ENCODE measurements at places on chromosomes 11 and 22. TPM values are rescaled to one million over a fixed set of nuclear protein-coding genes. Genes with fewer than 3 reads are reported as not detected.

DNA sequence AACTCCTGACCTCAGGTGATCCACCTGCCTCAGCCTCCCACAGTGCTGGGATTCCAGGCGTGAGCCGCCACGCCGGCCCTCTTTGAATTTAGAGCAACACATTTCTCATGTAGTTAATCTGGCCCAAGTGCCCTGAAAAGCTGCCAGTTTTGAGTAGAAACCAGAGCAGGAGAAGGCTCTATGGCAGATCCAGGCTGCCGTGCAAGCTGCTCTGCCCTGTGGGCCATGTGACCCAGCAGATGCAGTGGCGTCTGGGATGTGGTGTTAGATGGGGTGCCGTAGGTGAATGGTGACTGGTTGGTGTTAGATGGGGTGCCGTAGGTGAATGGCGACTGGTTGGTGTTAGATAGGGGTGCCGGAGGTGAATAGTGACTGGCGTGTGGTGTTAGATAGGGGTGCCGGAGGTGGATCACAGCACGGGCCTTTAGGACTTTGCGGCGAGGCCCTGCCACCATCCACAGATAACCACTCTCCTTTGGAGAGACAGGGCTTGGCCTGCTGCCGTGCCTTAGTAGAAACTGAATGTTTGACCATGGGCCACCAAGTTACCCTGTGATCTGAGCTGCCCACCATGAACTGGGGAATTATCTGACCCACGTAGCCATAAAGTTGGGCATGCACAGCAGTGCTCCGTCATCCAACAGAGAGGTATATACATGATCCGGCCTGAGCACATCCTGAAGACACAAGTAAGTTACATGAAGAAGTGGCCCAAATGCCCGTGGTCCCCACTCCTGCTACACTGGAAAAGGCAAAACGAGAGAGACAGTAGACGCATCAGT lies 32.7 kb downstream of the ASCL2 start:
- no peak for DNase-seq

- peak; percentile 48 for DNase-seq
Measured at GRCh38 chr11:85749884-85750283, 61.1 kb downstream of the SYTL2 start.

The LRRC4C gene
- total RNA-seq, result not detected

DNA sequence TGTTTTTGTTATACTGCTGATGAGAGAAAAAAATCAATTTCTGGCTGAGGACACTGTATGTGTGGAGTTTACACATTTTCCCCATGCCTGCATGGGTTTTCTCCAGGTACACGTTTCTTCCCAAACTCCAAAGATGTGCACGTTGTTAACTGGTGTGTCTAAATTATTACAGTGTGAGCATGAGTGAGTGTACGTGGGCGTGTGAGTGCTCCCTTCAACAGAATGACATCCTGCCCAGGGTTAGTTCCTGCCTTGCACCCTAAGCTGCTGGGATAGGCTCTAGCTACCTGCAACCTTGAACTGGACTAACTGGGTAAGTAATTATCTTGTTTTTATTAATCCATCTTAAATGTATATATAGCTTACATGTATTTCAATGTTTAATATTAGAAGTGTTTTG lies 5.5 kb downstream of the NPAT start:
- no peak for DNase-seq

The KCNA4 gene
- not detected for total RNA-seq

DNA sequence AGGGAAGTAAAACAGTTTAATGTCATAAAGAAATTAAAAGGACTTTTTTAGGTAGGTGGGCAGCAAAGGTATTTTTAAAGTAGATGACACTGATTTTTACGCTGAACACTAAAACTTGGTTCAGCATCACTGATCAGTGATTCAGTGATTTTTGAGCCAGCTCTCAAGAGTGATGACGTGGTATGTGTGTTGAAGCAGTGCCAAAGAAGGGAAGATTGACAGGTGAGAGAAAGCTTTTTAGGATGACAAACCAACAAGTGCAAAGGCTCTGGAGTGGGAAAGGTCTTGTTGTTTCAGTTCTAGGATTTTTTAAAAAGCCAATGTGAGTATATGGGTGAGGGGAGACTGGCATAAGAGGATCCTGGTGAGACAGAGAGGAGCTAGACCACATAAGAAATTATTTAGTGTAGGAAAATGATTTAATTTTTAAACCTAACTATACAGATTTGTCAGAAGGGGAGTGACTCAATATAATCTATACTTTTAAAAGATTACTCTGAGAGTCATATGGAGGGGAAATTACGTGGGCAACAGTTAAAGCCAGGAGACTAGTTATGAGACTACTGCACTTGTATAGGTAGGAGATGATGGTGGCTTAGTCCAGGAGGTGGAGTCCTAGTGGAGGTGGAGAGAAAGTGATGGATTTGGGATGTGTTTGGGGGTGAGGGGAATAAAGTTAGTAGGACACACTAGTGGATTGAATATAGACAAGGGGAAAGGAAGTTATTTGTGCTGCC lies 17.6 kb upstream of the CALCB start:
- DNase-seq, result no peak

The OR51I1 gene
- not detected for total RNA-seq

DNA sequence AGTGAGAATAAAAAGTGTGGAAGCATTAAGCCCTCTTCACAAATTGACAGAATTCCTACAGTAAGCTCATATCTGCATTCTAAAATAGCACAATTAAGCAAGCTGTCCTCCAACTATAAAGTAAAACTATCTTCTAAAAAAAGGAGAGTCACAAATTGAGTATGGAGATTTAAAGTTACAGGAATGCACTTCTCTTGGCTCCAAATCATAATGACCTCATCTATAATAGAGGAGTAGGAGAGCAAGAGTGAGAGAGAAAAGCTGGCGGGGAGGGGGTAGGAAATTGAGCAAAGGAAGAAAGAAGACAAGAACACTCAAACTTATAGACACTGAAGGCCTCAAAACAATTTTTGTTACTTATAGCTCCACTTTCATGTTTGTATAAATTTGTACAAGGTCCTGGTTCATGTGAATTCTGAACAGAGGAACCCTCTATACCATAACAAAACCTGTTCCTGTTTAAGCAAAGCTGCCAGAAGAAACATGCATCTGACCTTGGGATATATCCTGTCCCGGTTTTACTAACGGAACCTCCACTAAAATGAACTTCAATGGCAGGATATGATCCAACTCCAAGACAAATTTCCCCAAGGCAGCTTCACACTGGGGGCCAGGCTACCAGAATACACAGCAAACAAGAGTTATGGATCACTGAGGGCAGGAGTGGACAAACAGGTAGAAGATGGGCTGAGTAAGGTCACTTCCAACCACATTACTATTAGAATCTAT lies 37.2 kb downstream of the SLC35F2 start:
- no peak for DNase-seq

GRCh38 chr11:132770829-132771530 lies 761.3 kb downstream of the OPCML start:
- no peak for DNase-seq
